Stimulated activated CD4-positive, alpha-beta T cell treated with anti-CD3 and anti-CD28 coated beads, Interleukin-1b, Interleukin-23, amount 100 ng/mL, for 48 hours (primary cell): ENCODE measurements at places on chromosomes 6 and 20.

GRCh38 chr20:53767206-53767930 lies 173.7 kb upstream of the ZNF217 start:
- DNase-seq: no peak

- DNase-seq: no peak
Observed at GRCh38 chr6:127691146-127691545, 114.2 kb downstream of the C6orf58 start.

- no peak for DNase-seq
Observed at GRCh38 chr20:19973961-19974629, 43.1 kb upstream of the NAA20 start.

DNA sequence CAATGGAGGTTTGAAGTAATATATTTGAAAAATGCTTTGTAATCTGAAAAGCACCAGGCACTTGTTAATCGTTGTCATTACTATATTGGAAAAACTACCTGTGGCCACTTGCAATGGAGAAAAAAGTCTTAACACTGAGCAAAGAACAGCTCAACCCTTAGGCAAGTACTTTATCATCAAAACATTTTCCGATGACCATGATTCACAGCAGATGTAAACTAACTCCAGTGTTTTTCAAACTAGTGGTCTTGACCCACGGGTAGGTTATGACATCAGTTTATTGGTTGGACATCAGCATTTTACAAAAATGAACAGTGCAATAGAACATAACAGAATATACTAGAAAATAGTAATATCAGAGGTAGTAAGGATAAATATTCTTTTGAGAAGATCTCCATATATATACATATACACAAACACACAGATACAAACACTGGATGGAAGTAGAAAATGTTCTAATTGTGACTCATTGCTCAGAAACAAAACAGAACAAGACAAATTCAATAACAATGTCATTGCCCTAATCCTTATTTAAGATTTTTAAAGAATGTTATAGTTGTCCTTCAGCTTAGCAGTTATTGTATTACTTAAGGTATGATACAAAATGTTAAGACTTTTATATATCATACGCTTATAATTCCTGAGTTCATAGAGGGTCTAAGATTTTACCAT lies 123.0 kb downstream of the PLCB1 start:
- DNase-seq: no peak

- DNase-seq: no peak
Observed at GRCh38 chr20:36802326-36803222, 29.0 kb upstream of the DSN1 start.

GRCh38 chr20:13765299-13765698 lies 19.4 kb downstream of the ESF1 start:
- no peak for DNase-seq

DNA sequence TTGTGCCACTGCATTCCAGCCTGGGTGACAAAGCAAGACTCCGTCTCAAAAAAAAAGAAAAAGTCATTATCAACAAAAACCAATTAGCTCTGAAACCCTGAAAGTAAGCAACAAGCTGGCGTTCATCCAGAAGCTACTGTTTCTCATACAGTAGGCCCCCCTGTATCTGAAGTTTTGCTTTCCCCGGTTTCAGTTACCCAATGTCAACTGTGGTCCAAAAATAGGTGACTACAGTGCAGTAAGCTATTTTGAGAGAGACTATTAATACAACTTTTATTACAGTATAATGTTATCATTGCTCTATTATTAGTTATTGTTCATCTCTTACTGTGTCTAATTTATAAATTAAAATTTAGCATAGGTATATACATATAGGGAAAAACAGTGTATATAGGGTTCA lies 135.1 kb downstream of the KIF16B start:
- DNase-seq: no peak

- no peak for DNase-seq
Observed at GRCh38 chr6:52201046-52201445, 14.9 kb downstream of the IL17A start.

DNA sequence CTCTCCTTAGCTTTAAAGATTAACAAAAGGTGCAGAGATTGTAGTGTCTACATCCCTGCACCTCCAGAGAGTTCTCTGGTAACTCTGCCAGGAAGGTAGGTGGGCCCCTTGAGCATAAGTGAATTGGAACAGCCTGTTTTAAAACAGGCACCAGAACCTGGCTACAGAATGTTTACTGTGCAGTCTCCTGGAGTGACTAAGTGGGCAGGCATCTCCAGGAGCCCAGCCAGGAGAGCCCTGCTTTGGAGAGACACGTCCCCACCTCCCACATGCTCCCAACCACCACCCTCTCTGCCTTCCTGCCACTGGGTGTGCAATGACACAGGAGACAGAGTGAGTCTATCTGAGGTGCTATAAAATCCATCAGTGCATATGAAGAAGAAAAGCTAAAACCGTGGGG lies 110.3 kb upstream of the EYA4 start:
- no peak for DNase-seq

DNA sequence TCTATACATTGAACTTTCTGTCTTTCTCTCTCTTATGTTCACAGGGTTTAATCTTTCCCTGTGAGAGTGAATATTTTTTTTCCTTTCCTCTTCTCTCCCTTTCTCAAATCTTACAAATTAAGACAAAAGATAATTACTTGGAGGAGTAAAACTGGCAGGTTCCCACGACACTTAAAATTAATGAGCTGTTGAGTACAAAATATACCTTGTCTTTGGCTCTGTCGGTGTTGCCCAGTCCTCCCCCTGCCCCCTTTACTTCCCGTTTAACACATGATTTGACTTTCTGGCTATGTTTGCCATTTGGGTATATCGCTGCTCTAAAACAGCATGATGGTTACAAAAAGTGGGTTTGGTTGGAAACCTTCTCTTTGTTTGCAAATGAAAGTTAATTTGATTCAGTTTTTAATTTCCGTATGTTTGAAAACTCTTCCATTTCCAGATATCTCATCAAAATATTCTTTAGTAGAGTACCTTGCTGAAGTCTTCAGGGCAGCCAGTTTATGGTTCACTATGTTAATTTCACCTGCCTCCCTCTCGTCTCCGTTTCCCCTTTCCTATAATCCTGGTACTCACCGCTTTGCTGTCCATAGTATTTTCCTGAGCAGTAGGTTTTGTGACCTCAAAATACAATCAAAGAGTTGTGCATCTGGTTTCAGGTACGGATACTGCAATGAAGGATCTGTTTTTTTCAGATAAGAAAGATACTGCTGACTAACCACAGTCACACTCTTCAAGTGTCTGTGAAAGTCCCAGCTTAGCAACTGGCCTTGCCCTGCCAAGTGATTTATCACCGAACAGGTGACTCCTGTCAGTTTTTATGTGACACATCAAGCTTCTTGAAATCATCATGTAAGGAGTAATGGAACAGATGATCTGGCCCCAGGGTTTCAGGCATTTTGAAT lies 181.2 kb downstream of the DTNBP1 start:
- peak; percentile 53 for DNase-seq

- DNase-seq: no peak
Observed at GRCh38 chr20:13936781-13937576, 53.4 kb downstream of the SEL1L2 start.

GRCh38 chr20:2217857-2218539 lies 77.8 kb upstream of the TGM3 start:
- DNase-seq: peak; percentile 55

DNA sequence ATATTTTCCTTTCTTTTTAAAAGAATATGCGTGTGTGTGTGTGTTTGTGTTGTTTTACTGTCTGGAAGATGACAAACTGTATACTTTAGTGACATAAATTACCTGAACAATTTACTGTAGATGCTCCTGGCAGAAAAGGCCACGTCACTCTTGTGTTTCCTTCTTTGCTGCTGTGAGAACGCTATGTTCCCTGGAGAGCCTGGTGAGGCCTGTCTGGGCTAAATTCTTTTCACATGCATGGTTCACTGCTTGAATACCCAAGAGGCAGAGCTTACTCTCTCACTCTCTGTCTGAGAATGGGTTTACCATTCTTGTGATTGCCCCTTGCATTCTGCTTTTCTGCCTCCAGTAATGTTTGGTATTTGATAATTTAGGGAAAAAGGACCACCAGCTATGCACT lies 64.3 kb downstream of the EDN1 start:
- no peak for DNase-seq

- no peak for DNase-seq
Observed at GRCh38 chr6:151175662-151176445, 63.9 kb upstream of the AKAP12 start.

DNA sequence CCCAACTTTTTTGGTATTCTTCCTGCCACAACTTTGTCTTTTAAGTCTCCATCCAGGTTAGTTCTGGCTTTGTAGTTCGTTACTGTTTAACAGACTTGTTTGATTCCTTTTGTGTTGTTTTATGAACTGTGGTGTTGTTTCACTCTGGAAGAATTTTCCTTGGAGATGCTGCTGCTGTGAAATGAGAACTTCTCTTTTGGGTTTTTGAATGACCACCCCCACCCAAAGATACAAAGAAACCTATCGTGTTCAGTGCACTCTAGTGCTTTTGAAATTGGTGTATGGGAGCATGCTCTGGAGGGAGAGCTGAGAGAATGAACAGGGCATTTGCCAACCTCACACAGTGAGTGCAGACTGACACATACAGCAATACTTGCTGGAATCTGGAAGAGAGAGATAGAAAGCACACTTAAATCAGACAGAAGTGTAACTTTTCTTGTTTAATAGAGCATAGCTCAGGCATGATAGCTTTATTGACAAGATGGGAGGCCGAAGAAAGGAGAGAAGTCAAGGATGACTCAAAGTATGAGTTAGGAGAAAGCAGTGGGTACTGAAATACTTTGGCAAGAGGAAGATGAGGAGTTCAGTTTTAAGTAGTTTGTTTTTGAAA lies 293.1 kb downstream of the SOX4 start:
- no peak for DNase-seq

GRCh38 chr6:152723398-152723797 lies 25.7 kb downstream of the MYCT1 start:
- no peak for DNase-seq

DNA sequence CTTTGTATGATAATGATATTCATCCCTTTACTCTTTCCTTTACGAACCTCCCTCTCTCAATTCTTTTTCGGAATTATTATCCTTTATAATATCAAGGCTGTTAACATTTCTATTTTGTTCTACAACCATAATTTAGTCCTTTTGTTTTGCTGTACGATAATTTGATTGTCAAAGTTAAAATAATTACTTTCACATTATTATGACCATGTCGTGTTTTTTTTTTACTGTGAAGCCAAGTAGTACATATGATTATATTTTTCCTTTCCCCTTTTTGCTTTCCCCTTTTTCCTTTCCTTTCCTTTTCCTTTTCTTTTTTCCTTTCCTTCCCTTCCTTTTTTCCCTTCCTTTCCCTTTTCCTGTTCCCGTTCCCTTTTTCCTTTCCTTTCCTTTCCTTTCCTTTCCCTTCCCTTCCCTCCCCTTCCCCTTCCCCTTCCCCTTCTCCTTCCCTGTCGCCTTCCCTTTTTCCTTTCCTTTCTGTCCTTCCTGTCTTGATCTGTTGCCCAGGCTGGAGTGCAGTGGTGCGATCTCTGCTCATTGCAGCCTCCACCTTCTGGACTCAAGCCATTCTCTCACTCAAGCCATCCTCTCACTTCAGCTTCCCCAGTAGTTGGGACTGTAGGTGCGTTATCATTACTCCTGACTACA lies 19.5 kb downstream of the CD2AP start:
- DNase-seq: no peak

- DNase-seq: no peak
Observed at GRCh38 chr20:6651016-6651415, 116.5 kb upstream of the BMP2 start.

- DNase-seq: no peak
Observed at GRCh38 chr20:63274381-63275228, 2.0 kb downstream of the ARFGAP1 start.

GRCh38 chr6:90536520-90536919 lies 50.4 kb downstream of the MAP3K7 start:
- no peak for DNase-seq

- no peak for DNase-seq
Observed at GRCh38 chr6:155561257-155561965, 105.8 kb upstream of the NOX3 start.
